ENCODE measurements at places on chromosomes 3 and 15. TPM values are rescaled to one million over a fixed set of nuclear protein-coding genes. Genes with fewer than 3 reads are reported as not detected.

GRCh38 chr15:91593653-91594052 is 259.9 kb upstream of the SLCO3A1 start:
- no peaks in the 10 kb centered on the region for H3K27me3 ChIP-seq
- no peak overlapping the region for H3K27ac ChIP-seq
- no peak overlapping the region for H3K4me3 ChIP-seq

DNA sequence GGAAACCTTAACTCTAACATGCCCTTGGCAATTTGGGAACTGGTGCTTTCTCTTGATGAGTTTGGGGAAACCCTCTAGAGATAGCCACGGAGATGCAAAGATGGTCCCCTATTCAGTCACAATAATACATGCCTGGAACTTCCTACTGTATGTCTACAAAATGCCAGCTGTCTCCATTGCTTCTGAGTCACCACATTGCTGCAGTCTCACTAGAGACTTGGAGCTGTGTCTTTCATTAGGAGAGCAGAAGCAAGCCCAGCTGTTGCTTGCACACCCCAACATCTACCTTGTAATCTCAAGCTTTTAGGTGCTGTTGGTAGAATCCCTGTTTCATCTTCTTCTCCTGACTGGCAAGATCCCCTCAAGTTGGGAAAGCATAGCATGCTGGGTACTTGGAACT is 261.0 kb downstream of the ADAMTSL3 start:
- H3K4me3 ChIP-seq, result no peak overlapping the region
- no peaks in the 10 kb centered on the region for H3K4me1 ChIP-seq
- no peaks in the 10 kb centered on the region for H3K27me3 ChIP-seq
- peaks cover 11% of the 10 kb centered on the region for H3K36me3 ChIP-seq
- DNase-seq, result no peak

CNBP gene
- total RNA-seq, result 459 TPM

- H3K4me1 ChIP-seq, result no peaks in the 10 kb centered on the region
- H3K27me3 ChIP-seq, result no peaks in the 10 kb centered on the region
- no peaks in the 10 kb centered on the region for H3K36me3 ChIP-seq
- no peak overlapping the region for H3K27ac ChIP-seq
- DNase-seq, result no peak
These were observed 70.2 kb downstream of the APBA2 start for GRCh38 chr15:28955993-28956421.

OXSR1 gene
- 30.5 TPM for total RNA-seq
